ENCODE measurements at places on chromosomes 2 and 18. TPM values are rescaled to one million over a fixed set of nuclear protein-coding genes. Genes with fewer than 3 reads are reported as not detected.
A peak's percentile ranks its signal among the peaks of the same experiment; 100 is the strongest.

The SPHKAP gene
- total RNA-seq: not detected

The CRYGC gene
- total RNA-seq: not detected

The GRP gene
- not detected for total RNA-seq

The PROM2 gene
- 1.4 TPM for total RNA-seq

The MAPK4 gene
- total RNA-seq: not detected

The CNTNAP5 gene
- total RNA-seq: not detected

The AKAIN1 gene
- not detected for total RNA-seq

The GPR155 gene
- total RNA-seq: 2.1 TPM

The ZNF2 gene
- total RNA-seq: 5.6 TPM

The GAREM1 gene
- 4.7 TPM for total RNA-seq

- H3K27me3 ChIP-seq: no peaks in the 10 kb centered on the region
- no peak overlapping the region for H3K4me3 ChIP-seq
- no peaks in the 10 kb centered on the region for H3K4me1 ChIP-seq
- DNase-seq: no peak
- H3K27ac ChIP-seq: no peak overlapping the region
Measured at GRCh38 chr2:183812091-183812490, 687.8 kb downstream of the NUP35 start.

GRCh38 chr18:36530676-36531405, 233.3 kb downstream of the FHOD3 start:
- no peaks in the 10 kb centered on the region for H3K36me3 ChIP-seq
- no peak overlapping the region for H3K4me3 ChIP-seq
- H3K4me1 ChIP-seq: peaks cover 3% of the 10 kb centered on the region
- DNase-seq: no peak

DNA sequence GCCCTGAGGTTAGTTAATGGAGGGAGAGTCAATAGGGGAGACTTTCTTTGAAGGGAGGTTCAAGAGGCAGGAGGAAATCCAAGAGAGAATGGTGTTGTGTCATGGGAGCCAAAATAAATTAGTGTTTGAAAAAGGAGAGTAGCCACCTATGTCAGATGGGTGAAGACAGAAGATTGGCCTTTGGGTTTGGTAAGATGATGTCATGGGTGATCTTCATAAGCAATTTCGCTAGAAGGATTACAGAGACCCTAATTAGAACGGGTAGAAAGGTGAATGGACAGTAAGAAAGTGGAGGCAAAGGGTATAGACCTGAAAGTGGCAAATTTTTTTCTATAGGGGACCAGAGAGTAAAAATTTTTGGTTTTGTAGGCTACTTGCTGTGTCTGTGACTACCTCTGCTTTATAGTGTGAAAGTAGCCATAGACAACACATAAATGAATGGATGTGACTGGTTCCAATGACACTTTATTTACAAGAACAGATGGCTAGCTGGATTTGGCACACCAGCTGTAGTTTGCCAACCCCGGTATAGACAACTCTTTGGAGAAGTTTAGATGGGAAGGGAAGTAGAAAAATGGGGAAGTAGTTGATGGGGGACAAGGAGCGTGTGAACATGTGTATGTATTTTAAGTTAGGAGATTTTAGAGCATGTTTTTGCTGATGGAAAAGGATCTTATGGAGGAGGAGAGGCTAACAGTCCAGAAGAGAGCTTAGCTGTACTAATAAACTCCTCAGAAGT, 9.3 kb downstream of the STAMBP start:
- no peak for DNase-seq
- H3K36me3 ChIP-seq: no peaks in the 10 kb centered on the region
- no peak overlapping the region for H3K27ac ChIP-seq
- H3K4me1 ChIP-seq: no peaks in the 10 kb centered on the region

DNA sequence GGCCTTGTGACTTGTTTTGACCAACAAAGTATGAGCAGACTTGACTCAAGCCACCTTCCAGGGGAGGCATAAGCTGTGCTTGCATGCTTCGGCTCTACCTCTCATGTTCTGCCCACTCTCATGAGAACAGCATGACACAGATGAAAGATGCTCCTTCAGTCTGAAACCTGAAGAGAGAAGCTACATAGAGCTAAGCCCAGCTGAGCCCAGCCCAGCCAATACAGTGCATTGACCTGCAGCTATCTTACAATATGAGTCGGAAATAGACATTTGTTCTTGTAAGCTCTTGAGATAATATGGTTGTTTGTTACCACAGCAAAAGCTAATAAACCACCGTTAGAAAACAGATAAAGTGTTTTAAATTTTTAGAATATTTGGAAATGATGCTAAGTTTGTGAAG, 426.7 kb upstream of the PKDCC start:
- H3K4me1 ChIP-seq: no peaks in the 10 kb centered on the region
- H3K27me3 ChIP-seq: peaks cover 3% of the 10 kb centered on the region
- DNase-seq: no peak
- no peak overlapping the region for H3K27ac ChIP-seq
- no peak overlapping the region for H3K4me3 ChIP-seq

DNA sequence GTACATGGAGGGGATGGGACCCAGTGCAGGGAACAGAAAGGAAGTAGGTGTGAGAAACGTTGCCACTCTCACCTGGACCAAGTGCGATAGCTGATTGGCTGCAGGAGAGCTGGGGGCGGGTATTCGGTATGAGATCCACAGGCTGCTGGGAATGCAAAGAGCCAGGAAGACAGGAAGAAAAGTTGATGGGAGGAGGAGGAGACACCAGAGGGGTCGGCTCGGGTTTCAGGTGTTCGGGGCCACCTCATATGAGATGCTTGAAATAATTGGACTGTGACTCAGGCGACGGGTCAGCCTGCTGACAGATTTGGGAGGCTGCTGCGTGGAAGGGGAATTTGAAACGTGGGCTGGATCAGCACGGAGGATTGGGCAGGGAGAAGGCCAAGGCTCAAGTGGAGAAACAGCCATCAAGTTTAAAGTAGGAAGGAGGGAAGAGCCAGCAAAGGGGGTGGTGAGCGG, 65.1 kb downstream of the MRPS9 start:
- no peak overlapping the region for H3K4me3 ChIP-seq
- no peaks in the 10 kb centered on the region for H3K27me3 ChIP-seq
- no peaks in the 10 kb centered on the region for H3K36me3 ChIP-seq
- no peak overlapping the region for H3K27ac ChIP-seq
- no peaks in the 10 kb centered on the region for H3K4me1 ChIP-seq

DNA sequence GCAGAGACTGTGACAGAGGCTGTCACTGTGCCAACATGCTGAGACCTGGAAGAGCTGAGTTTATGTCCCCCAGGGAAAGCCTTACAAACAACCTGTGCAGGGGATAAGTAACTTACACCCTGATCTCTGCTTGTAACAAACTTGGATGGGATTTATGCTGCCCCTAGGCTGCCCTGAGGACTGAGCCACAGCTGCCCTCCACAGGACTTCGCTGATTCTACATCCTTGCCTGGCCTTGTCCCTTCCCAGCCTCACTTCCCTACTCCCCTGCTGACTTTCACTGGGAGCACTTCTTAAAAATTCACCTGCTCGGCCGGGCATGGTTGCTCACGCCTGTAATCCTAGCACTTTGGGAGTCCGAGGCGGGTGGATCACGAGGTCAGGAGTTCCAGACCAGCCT, 45.9 kb upstream of the ASAP2 start:
- H3K36me3 ChIP-seq: no peaks in the 10 kb centered on the region

- H3K27me3 ChIP-seq: no peaks in the 10 kb centered on the region
- no peak for DNase-seq
- no peak overlapping the region for H3K27ac ChIP-seq
Measured at GRCh38 chr18:33146014-33146413, 294.5 kb downstream of the CCDC178 start.

- peaks cover 18% of the 10 kb centered on the region for H3K4me1 ChIP-seq
- no peaks in the 10 kb centered on the region for H3K27me3 ChIP-seq
- H3K36me3 ChIP-seq: no peaks in the 10 kb centered on the region
- DNase-seq: no peak
- H3K27ac ChIP-seq: no peak overlapping the region
- H3K4me3 ChIP-seq: no peak overlapping the region
Measured at GRCh38 chr2:219282375-219282774, 3.2 kb downstream of the DNAJB2 start.

- H3K4me1 ChIP-seq: peaks cover 27% of the 10 kb centered on the region
- H3K27me3 ChIP-seq: no peaks in the 10 kb centered on the region
- DNase-seq: no peak
- H3K4me3 ChIP-seq: no peak overlapping the region
- no peak overlapping the region for H3K27ac ChIP-seq
- H3K36me3 ChIP-seq: no peaks in the 10 kb centered on the region
Measured at GRCh38 chr2:172445851-172446250, 18.5 kb downstream of the ITGA6 start.

DNA sequence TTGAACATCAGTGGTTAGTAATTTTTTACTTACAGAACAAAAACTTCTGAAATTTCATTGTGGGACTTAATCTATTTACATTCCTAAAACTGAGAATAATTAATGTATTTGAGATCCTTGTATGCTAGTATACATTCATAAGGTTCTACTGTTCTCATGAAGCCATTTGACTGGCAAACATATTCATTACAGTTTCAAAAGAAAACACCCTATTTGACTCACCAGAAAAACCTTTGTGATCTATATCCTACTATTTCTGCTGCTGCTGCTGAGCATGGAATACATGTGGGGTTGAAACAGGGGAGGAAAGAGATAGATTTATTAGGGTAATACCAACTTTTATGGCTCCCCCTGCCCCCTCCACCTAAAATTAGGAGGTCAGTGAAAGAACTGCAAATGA, 21.8 kb downstream of the MARS2 start:
- H3K4me1 ChIP-seq: no peaks in the 10 kb centered on the region
- H3K36me3 ChIP-seq: no peaks in the 10 kb centered on the region
- H3K4me3 ChIP-seq: no peak overlapping the region
- H3K27ac ChIP-seq: no peak overlapping the region

DNA sequence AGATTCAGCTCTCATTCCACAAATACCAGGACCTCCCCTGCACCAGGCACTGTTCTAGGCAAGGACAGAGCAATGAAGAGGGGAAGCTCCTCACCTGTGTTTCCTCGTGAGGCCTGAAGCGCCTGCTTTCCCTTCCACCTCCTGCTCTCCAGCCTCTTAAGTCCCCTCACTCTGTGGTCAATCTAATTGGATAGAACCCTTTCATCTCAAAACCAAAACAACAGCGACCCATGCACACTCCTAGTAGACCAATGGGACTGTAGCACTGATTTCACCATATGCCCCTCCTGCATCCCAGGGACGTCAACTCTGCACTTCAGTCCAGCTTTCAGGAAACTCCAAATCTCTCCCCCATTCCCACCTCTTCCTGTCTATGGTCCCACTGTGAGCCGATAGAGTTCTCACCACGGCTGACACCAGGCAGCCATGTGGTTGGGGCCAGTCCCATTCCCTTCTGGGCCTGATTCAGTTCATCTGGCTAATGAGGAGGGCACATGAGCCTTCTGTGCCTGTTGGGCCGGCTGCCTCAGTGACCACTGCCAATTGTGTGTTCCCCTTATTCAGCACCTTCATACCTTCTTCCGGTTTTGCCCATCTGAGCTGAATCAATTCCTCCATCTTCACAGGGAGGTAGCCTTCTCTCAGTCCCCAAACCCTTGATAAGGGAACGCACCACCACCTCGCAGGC, 33.3 kb upstream of the MAT2A start:
- no peaks in the 10 kb centered on the region for H3K27me3 ChIP-seq
- peak overlapping the region; percentile 93 for H3K27ac ChIP-seq
- no peaks in the 10 kb centered on the region for H3K36me3 ChIP-seq
- DNase-seq: no peak

- no peaks in the 10 kb centered on the region for H3K4me1 ChIP-seq
- DNase-seq: no peak
- no peaks in the 10 kb centered on the region for H3K36me3 ChIP-seq
- no peak overlapping the region for H3K4me3 ChIP-seq
- peak overlapping the region; percentile 5 for H3K27ac ChIP-seq
- H3K27me3 ChIP-seq: no peaks in the 10 kb centered on the region
Measured at GRCh38 chr2:189267491-189267890, 87.9 kb upstream of the COL5A2 start.

- no peak overlapping the region for H3K4me3 ChIP-seq
- no peak for DNase-seq
- no peaks in the 10 kb centered on the region for H3K36me3 ChIP-seq
- H3K27me3 ChIP-seq: no peaks in the 10 kb centered on the region
- H3K4me1 ChIP-seq: no peaks in the 10 kb centered on the region
- H3K27ac ChIP-seq: no peak overlapping the region
Measured at GRCh38 chr2:195898505-195899191, 170.0 kb downstream of the DNAH7 start.

GRCh38 chr18:4412286-4412685, 42.8 kb downstream of the DLGAP1 start:
- no peaks in the 10 kb centered on the region for H3K27me3 ChIP-seq
- H3K4me3 ChIP-seq: no peak overlapping the region
- H3K4me1 ChIP-seq: no peaks in the 10 kb centered on the region

DNA sequence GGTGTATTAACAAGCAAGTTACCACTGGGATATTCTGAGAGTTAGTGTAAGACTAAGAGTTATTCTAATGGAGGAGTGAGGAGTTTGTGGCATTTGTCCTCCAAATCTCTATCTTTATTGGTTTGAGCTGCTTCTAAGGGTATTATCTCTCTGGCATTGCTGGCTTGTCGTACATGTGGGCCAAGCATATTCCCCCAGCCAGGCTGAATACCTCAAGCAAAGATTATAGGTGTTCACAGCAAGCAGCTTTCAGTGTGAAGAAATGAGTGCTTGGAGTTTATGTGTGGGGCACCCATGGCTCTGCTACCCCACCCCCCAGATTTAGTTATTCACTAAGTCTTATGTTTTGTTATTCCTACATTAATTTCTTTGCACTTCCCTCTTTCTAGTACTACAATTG, 193.6 kb upstream of the FANCL start:
- no peak overlapping the region for H3K4me3 ChIP-seq
- no peak for DNase-seq
- H3K4me1 ChIP-seq: no peaks in the 10 kb centered on the region
- H3K27ac ChIP-seq: no peak overlapping the region
- H3K27me3 ChIP-seq: peaks cover 4% of the 10 kb centered on the region
- no peaks in the 10 kb centered on the region for H3K36me3 ChIP-seq

- peaks cover 3% of the 10 kb centered on the region for H3K4me1 ChIP-seq
- no peak for DNase-seq
- H3K36me3 ChIP-seq: no peaks in the 10 kb centered on the region
- H3K27me3 ChIP-seq: peaks cover 14% of the 10 kb centered on the region
- no peak overlapping the region for H3K27ac ChIP-seq
- no peak overlapping the region for H3K4me3 ChIP-seq
Measured at GRCh38 chr2:104840893-104841585, 12.9 kb upstream of the POU3F3 start.

DNA sequence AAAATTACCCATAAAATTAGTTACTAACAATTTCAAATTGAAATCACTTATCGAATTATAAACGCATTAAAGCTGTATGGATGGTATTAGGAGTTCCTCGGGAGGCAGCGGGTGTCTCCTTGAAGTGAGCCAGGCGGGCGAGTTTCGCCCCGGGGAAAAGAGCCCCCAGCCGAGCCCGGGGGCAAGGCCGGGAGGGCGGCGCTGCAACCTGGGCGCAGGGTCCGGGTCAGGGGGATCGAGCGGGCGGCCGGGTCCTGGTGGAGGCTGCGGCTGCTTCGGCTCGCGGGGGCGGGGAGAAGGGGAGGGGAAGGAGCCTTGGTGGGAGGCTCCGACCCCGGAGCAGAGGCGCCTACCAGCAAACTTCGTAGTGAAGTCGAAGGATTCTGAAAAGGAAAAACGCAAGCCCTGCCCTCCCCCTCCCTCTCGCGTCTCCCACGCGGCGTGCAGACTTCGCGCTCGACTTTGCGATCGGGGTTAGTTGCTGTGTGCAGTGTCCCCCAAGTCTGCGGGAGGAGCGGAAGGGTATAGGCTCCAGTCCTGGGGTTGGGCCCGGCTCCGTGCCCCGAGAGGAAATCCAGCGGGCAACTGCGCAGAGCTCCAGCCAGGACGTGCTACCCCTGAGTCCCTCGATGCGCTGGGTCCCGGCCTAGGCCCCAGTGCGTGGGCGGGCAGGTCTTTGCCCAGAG, 140.8 kb downstream of the MEIS1 start:
- no peak for DNase-seq
- no peaks in the 10 kb centered on the region for H3K36me3 ChIP-seq
- H3K27me3 ChIP-seq: peaks cover 37% of the 10 kb centered on the region
